Chondrocyte (in vitro differentiated cells): ENCODE measurements at places on chromosomes 6 and 20. TPM values are rescaled to one million over a fixed set of nuclear protein-coding genes. Genes with fewer than 3 reads are reported as not detected.

The NTSR1 gene
- 0.10 TPM in 1 of 3 replicates, not detected in the others for total RNA-seq

The ANKEF1 gene
- total RNA-seq, result 0.46 to 0.90 TPM (median 0.77 TPM) in 3 replicates

DNA sequence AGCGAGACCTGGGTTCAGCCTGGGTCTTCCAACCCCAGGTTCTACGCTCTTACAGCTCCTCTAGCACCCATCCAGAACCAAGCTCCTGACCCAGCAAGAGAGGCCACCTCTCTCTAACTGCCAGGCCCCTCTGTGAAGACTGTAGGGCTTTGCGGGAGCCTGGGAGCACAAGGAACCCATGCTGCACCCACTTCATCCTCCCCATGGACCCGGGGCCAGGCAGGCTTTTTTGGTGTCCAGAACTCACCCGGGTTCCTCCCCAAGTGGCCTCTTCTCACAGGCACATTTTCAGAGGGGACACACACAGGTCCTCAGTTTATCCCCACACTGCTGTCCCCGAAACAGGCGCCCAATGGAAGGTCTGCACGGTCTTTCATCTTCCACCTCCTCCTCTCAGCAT lies 145.9 kb downstream of the SYNDIG1 start:
- H3K27me3 ChIP-seq, result peaks cover 3% of the 10 kb centered on the region
- H3K4me3 ChIP-seq, result no peak overlapping the region
- no peak for DNase-seq

DNA sequence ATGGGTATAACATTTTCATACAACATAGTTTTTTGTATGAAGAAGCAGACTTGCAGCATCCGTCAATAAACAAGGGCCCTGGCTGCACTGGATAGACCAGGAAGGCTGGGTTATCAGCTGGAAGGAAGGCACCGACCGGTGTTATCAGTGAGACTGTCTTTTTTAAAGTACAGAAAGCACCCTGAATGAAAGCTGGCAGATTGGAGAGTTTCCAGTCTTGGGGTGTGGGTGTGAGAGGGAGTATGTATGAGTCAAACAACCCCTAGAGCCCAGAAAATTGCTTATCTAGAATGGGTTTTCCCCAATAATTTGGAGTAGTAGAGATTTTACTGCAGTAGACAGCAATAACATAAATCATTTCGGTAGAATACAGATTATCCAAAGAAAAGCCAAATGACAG lies 42.4 kb downstream of the TXLNB start:
- no peaks in the 10 kb centered on the region for H3K27me3 ChIP-seq
- DNase-seq, result no peak
- no peak overlapping the region for H3K4me3 ChIP-seq
- H3K27ac ChIP-seq, result no peak overlapping the region
- peaks cover 12% of the 10 kb centered on the region for H3K4me1 ChIP-seq

The EFCAB8 gene
- total RNA-seq, result 0.32 to 0.67 TPM (median 0.51 TPM) in 3 replicates

GRCh38 chr6:167087857-167088354 lies 35.0 kb upstream of the CCR6 start:
- H3K4me3 ChIP-seq, result no peak overlapping the region
- H3K27ac ChIP-seq, result no peak overlapping the region
- H3K36me3 ChIP-seq, result peaks cover 2% of the 10 kb centered on the region

DNA sequence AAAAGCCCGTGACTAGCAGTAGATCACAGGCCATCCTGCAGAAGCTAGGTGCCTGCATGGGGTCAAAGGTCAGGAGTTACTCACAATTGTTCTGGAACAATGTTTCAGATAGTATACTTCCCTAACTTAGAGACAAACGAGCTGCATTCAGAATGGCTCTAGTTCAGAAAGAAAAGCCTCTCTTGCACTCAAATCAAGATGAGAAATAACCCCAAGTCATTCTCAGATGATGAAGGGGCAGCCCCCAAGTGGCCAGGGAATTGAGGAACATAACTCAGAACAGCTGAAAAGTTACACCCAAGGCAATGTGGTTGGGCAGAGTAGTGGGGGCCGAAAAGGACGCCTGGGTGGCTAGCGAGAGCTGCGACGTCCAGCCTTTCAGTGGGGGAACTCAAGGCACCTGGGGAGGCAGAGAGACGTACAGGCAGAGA lies 27.8 kb downstream of the FYN start:
- no peaks in the 10 kb centered on the region for H3K36me3 ChIP-seq
- no peak for DNase-seq
- H3K4me3 ChIP-seq, result no peak overlapping the region
- peak overlapping the region; percentile 43 for H3K27ac ChIP-seq
- peaks cover 15% of the 10 kb centered on the region for H3K4me1 ChIP-seq

The BPIFB1 gene
- total RNA-seq, result not detected in 3 replicates

- peaks cover 27% of the 10 kb centered on the region for H3K27me3 ChIP-seq
- no peaks in the 10 kb centered on the region for H3K36me3 ChIP-seq
- peak; percentile 74 for DNase-seq
- H3K4me3 ChIP-seq, result peak overlapping the region; percentile 56
Measured at GRCh38 chr6:34144581-34145160, 1.2 kb downstream of the GRM4 start.

- H3K4me1 ChIP-seq, result peaks cover 5% of the 10 kb centered on the region
- no peak overlapping the region for H3K27ac ChIP-seq
- DNase-seq, result no peak
- H3K36me3 ChIP-seq, result peaks cover 8% of the 10 kb centered on the region
- no peaks in the 10 kb centered on the region for H3K27me3 ChIP-seq
- no peak overlapping the region for H3K4me3 ChIP-seq
Measured at GRCh38 chr6:109263873-109264700, 118.2 kb downstream of the CD164 start.

The MRAP2 gene
- total RNA-seq, result 17.6 to 47.0 TPM (median 19.5 TPM) in 3 replicates

GRCh38 chr6:140572129-140572528 lies 1197.7 kb upstream of the CITED2 start:
- no peaks in the 10 kb centered on the region for H3K36me3 ChIP-seq
- H3K27ac ChIP-seq, result peak overlapping the region; percentile 94
- no peaks in the 10 kb centered on the region for H3K27me3 ChIP-seq
- no peak overlapping the region for H3K4me3 ChIP-seq
- no peak for DNase-seq

DNA sequence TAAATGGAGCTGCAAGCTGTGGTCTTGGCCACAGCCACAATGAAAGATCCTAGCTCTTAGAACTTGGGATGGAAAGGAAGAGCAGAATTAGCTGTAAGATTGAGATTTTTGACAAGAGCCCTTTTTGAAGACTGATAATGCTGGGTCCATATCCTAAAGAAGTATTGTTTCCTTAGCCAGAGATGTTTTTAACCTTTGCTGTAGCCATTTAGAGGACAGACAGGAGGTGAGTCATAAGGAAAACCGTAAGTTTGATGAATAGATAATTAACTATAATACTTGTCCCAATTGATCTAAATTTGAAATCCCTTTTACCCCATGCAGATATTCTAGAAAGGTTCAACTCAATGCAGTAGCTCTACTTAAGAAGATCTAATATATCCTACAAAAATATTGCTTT lies 213.7 kb downstream of the HTR1B start:
- H3K27ac ChIP-seq, result no peak overlapping the region
- no peaks in the 10 kb centered on the region for H3K4me1 ChIP-seq
- H3K4me3 ChIP-seq, result no peak overlapping the region
- peaks cover 3% of the 10 kb centered on the region for H3K36me3 ChIP-seq
- no peak for DNase-seq
- peaks cover 8% of the 10 kb centered on the region for H3K27me3 ChIP-seq

GRCh38 chr6:148285205-148285604 lies 57.4 kb upstream of the SASH1 start:
- H3K27ac ChIP-seq, result no peak overlapping the region
- DNase-seq, result no peak
- peaks cover 15% of the 10 kb centered on the region for H3K4me1 ChIP-seq
- H3K36me3 ChIP-seq, result peaks cover 11% of the 10 kb centered on the region
- H3K4me3 ChIP-seq, result no peak overlapping the region
- H3K27me3 ChIP-seq, result no peaks in the 10 kb centered on the region

The HACE1 gene
- total RNA-seq, result 17.1 to 18.2 TPM (median 17.2 TPM) in 3 replicates

GRCh38 chr6:167045828-167046580 lies 46.8 kb downstream of the CEP43 start:
- peaks cover 7% of the 10 kb centered on the region for H3K36me3 ChIP-seq
- H3K4me1 ChIP-seq, result no peaks in the 10 kb centered on the region
- H3K27me3 ChIP-seq, result no peaks in the 10 kb centered on the region
- H3K27ac ChIP-seq, result no peak overlapping the region
- DNase-seq, result no peak

The OCSTAMP gene
- not detected in 3 replicates for total RNA-seq

The SMOC2 gene
- total RNA-seq, result 56.3 to 148 TPM (median 145 TPM) in 3 replicates

The GLP1R gene
- not detected in 3 replicates for total RNA-seq

The C20orf141 gene
- total RNA-seq, result not detected in 3 replicates

GRCh38 chr6:23534351-23534750 lies 591.7 kb upstream of the NRSN1 start:
- no peak overlapping the region for H3K4me3 ChIP-seq
- H3K27me3 ChIP-seq, result no peaks in the 10 kb centered on the region
- peaks cover 7% of the 10 kb centered on the region for H3K4me1 ChIP-seq
- no peaks in the 10 kb centered on the region for H3K36me3 ChIP-seq
- DNase-seq, result no peak

DNA sequence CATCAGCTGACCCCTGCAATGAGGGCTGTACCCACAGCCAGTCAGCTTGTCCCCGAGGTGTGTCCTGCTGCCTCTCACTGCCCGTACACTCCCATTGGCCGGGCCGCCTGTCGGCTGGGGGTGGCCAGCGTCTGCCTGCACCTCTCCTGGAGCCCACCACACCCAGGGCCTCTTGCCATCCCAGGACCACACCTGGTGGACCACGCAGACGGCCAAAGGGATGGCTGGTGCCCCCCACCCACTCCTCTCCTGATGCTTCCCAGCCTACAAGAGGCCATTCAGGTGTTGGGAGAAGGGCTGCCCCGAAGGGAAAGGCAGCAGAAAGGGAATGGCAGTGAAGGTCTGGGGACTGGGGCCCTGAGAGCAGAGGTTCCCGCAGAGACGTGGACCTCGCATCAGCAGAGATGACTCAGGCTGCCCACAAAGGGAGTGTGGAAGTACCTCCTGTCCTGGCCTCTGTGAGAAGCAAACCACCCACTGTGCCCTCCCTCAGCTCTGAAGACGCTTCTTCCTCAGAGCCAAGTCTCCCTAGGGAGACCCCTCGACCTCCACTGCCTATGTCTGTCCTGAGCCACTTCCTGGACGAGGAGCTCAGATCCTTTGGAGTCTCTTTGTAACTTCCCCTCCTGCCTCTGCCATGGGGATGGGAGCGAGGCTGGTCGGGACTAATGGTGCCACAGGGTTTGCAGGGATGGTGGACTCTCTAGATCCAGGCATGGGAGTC lies 60.9 kb downstream of the PYGB start:
- H3K36me3 ChIP-seq, result no peaks in the 10 kb centered on the region
- peak overlapping the region; percentile 25 for H3K4me3 ChIP-seq
- H3K27me3 ChIP-seq, result no peaks in the 10 kb centered on the region
- H3K27ac ChIP-seq, result peak overlapping the region; percentile 97

The FRK gene
- 0.60 to 1.1 TPM (median 1.1 TPM) in 3 replicates for total RNA-seq

The ITCH gene
- 58.2 to 96.9 TPM (median 84.8 TPM) in 3 replicates for total RNA-seq

The CDC25B gene
- 48.7 to 60.1 TPM (median 57.8 TPM) in 3 replicates for total RNA-seq

GRCh38 chr6:137715589-137716045 lies 151.4 kb upstream of the TNFAIP3 start:
- no peak for DNase-seq
- H3K4me3 ChIP-seq, result no peak overlapping the region
- H3K36me3 ChIP-seq, result no peaks in the 10 kb centered on the region
- no peak overlapping the region for H3K27ac ChIP-seq

- peaks cover 17% of the 10 kb centered on the region for H3K27me3 ChIP-seq
- H3K4me3 ChIP-seq, result no peak overlapping the region
- peaks cover 20% of the 10 kb centered on the region for H3K4me1 ChIP-seq
- H3K36me3 ChIP-seq, result peaks cover 2% of the 10 kb centered on the region
- DNase-seq, result no peak
Measured at GRCh38 chr20:46349035-46349741, 40.9 kb upstream of the CDH22 start.
